ENCODE measurements at places on chromosomes 1 and 21. TPM values are rescaled to one million over a fixed set of nuclear protein-coding genes. Genes with fewer than 3 reads are reported as not detected.

Gene FCMR
- total RNA-seq = not detected

Gene UTS2
- total RNA-seq = not detected

Gene EDARADD
- 2.3 TPM for total RNA-seq

Gene DIO1
- total RNA-seq = not detected

Gene COL11A1
- 959 TPM for total RNA-seq

Gene TGFB2
- total RNA-seq = 0.27 TPM

Gene RGS13
- not detected for total RNA-seq

Gene AADACL4
- not detected for total RNA-seq

Gene RAD54L
- total RNA-seq = 16.8 TPM

Gene LRRC7
- total RNA-seq = not detected

Gene TTC34
- 0.17 TPM for total RNA-seq

Gene SERTAD4
- total RNA-seq = 14.2 TPM

Gene ACOT11
- total RNA-seq = 7.1 TPM

Gene OR10T2
- total RNA-seq = not detected

Gene TP73
- 2.4 TPM for total RNA-seq

Gene PHLDA3
- 462 TPM for total RNA-seq

Gene CHD5
- total RNA-seq = 12.0 TPM

Gene DIRAS3
- not detected for total RNA-seq

Gene CPTP
- total RNA-seq = 23.5 TPM

Gene NBPF6
- not detected for total RNA-seq

Gene FALEC
- total RNA-seq = not detected

Gene LINGO4
- not detected for total RNA-seq

Gene BEND5
- not detected for total RNA-seq

Gene PEAR1
- total RNA-seq = 7.1 TPM

Gene AMPD1
- not detected for total RNA-seq

Gene UROD
- total RNA-seq = 177 TPM

Gene OR2W3
- total RNA-seq = not detected

Gene MIGA1
- total RNA-seq = 2.5 TPM

Gene SLAMF7
- total RNA-seq = not detected

Gene DAB1
- total RNA-seq = not detected

Gene C1orf56
- 0.07 TPM for total RNA-seq

Gene PRAMEF12
- 2.6 TPM for total RNA-seq

Gene SIM2
- 4.7 TPM for total RNA-seq

Gene ABCG1
- 2.0 TPM for total RNA-seq

Gene GBP7
- not detected for total RNA-seq

Gene DDAH1
- total RNA-seq = 47.8 TPM

Gene WLS
- 326 TPM for total RNA-seq

All from G401 (cell line).